ENCODE measurements at places on chromosomes 16 and 17.

GRCh38 chr16:84176192-84177053 lies 10.4 kb downstream of the TAF1C start:
- peak; percentile 70 for DNase-seq

GRCh38 chr16:88377961-88378360 lies 4.8 kb upstream of the ZNF469 start:
- no peak for DNase-seq

- DNase-seq, result no peak
Measured at GRCh38 chr16:59748531-59748930, 1014.4 kb upstream of the GOT2 start.

- no peak for DNase-seq
Measured at GRCh38 chr16:1362807-1363206, 11.1 kb downstream of the GNPTG start.

DNA sequence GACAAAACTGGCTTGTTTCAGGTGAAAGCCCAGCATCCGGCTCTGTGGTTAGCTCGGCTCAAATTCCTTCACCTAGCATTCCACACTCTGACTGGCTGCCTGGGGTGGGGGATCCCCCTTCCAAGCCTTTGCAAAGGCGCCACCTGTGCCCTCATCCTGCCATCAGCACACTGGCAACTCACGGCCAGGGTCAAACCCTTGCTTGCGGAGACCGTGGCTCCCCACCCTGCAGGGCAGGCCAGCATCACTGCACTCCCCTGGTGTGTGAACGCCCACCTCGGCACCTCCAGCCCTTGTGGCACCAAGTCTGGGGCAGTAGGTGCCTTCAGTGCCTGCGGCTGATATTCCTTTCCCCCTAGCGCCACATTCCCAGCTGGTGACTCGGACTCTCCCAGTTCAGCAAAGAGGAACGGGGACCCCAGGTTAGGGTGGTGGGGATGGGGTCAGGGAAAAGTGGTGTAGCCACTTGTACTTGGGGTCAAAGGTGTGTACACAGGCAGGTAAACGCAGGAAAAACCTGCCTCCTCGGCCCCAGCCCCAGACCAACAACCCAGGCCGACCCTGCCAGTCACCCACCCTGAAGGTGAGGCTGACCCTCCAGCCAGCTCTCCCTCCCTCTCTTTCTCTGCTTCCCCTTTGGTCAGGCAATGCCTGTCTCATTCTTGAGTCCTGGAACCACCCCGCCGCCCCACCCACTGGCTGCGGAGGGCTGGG lies 1.1 kb downstream of the FLII start:
- DNase-seq, result no peak

- DNase-seq, result no peak
Measured at GRCh38 chr17:8104911-8105310, 13.4 kb downstream of the ALOXE3 start.

- no peak for DNase-seq
Measured at GRCh38 chr16:89011909-89012621, 35.1 kb upstream of the CBFA2T3 start.

GRCh38 chr16:56199164-56199563 lies 7.9 kb downstream of the GNAO1 start:
- no peak for DNase-seq
